ENCODE measurements at places on chromosomes 4 and X.

DNA sequence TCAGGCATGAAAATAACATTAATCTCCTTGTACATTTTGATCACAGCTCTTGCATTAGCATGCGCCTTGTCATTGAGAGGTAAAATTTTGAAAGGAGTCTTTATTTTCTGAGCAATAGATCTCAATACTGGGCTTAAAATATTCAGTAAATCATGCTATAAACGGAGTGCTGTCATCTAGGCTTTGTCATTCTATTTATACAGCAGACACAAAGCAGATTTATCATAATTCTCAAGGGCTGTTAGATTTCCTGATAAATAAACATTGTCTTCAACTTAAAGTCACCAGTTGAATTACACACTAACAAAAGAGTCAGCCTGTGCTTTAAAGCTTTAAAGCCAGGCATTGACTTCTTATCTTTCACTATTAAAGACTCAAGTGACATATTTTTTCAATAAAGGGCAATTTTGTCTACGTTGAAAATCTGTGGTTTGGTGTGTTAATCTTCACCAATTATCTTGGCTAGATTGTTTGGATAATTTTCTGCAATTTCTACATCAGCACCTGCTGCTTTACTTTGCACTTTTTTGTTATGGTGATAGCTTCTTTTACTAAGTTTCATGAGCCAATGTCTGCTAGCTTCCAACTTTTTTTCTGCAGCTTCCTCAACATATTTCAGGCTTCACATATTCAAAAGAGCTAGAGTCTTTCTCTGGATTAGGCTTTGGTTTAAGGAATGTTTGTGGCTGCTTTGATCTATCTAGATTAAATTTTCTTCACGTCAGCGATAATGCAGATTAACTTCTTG, 27.9 kb upstream of the UGT2B4 start:
- DNase-seq = no peak

DNA sequence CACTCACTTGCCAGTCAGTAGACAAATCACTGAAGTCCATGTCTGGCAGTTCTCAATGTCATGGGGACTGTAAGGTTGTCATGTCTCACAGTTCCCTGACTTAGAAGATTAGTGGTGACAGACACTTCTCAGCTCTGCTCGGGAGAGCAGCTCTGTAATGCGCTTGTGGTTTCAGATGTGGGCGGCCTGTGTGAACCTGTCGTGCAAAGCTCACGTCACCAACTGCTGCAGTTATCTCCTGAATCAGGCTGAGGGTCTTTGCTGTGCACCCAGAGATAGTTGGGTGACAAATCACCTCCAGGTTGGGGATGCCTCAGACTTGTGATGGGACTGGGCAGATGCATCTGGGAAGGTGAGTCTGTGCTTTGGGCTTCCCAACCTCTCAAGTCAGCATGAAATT, at the start of gene IL9R:
Gene IL9R (plus strand): TSS at position 261 of the 400 bp plus-strand sequence. CDS start 64 bp downstream, at position 325.
- DNase-seq = peak; percentile 26

DNA sequence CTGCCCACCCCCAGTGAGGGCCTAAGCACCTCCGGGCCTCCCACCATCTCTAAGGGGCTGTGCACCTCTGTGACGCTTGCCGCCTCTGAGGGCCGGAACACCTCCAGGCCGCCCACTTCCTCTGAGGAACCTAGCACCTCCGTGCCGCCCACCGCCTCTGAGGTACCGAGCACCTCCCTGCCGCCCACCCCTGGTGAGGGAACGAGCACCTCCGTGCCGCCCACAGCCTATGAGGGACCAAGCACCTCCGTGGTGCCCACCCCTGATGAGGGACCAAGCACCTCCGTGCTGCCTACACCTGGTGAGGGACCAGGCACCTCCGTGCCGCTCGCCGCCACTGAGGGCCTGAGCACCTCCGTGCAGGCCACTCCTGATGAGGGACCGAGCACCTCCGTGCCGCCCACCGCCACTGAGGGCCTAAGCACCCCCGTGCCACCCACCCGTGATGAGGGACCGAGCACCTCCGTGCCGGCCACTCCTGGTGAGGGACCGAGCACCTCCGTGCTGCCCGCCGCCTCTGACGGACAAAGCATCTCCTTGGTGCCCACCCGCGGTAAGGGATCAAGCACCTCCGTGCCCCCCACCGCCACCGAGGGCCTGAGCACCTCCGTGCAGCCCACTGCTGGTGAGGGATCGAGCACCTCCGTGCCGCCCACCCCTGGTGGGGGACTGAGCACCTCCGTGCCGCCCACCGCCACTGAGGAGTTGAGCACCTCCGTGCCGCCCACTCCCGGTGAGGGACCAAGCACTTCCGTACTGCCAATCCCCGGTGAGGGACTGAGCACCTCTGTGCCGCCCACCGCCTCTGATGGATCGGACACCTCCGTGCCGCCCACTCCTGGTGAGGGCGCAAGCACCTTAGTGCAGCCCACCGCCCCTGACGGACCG, 977 bp downstream of the MAGEE1 start:
- DNase-seq = peak; percentile 41

DNA sequence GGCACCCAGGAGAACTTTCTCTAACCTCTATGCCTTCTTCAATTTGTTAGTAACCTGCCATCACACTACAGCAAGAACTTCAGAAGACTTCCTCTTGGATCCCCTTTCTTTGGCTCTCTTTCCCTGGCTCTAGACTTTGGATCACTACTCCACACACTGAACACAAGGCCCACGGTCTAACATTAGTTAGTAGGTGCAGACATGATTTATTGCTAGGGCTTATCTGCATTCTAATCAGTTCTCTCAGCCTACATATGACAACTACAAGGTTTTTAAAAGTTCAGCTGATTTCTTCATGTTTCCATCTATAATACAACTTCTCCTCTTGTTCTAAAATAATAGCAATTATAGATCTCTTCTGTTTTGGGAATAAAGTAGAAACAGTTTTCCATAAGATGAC, 209.1 kb upstream of the ANXA10 start:
- no peak for DNase-seq

GRCh38 chr4:164096766-164097518, 602.5 kb downstream of the TMA16 start:
- DNase-seq = no peak

DNA sequence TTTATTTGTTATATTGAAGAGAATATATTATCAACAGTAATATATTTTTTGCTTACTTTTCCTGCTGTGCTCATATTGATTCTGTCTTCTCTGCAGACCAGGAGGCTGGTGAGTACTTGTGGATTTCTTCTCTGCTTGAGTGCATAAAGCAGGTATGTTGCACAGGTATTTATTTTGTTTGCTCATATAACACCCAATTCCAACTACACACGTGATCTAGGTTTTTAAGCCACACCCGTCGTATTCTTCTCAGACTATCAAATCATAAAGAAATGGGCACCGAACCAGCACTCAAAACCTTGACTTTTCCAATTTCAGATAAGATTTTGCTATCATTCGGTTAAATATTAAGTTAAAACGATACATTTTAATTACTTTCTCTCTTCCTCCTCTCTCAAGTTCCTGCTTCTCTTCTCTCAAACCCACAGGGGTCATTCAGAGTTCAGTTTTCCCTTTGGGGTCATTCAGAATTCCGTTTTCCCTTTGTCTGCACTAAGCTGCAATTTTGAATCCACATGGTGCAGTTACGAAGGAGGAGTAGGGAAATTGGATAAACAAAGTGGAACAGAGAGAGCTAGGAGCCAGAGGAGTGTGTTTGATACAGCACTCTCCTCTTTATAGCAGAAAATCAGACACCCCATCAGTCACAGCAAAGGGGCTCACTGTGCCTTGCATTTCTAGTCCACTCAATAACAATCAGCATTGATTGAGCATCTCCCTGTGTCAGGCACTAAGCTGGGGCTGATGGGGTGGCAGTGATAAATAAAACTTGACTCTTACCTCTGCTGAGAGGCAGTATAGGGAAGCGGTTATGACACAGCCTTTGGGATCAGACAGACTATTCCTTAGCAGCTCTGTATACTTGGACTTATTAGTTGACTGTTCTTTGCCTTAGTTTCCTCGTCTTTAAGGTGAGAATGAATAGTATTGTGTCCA, at the start of gene ADH1C:
Gene ADH1C (minus strand): TSS at position 145 of the 936 bp plus-strand sequence. CDS start 71 bp downstream, at position 74.
- DNase-seq = no peak

DNA sequence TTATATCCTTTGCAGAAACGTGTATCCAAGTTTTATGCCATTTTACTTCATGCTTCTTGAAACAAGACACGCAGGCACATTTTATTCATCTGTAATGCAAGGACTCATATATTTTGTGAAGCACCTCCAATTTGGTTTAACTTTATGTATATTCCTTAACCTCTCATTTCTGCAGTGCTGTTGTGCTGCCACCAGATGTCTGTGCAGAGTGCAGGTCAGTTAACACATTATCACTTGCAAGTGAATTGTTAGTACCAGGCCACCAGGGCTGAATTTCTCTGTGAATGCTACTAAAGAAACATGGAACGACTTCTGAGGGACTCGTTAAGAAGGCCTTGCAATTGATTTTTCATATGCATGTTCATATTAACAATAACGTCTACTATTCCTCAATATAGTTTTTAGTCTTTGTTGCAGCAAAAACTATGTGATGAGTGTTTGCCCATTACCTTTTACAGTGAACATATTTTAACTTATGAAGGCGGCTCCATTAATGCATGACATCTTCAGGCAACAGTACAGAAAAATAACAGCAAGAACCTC, 770.3 kb downstream of the NLGN4X start:
- DNase-seq = no peak

- DNase-seq = no peak
Measured at GRCh38 chr4:124710015-124710741, 2.4 kb downstream of the ANKRD50 start.

DNA sequence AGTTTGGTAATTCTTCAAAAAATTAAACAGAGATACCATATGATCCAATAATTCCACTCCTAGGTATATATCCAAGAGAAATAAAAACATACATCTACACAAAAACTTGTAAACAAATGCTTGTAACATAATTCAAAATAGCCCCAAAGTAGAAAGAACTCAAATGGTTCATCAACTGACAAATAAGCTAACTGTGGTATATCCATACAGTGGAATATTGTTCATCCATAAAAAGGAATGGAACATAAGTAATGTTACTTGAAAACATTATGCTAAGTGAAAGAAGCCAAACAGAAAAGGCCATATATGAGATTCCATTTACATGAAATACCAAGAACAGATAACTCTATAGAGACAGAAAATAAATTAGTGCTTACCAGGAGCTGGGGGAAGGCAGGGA, 13.4 kb downstream of the RBBP7 start:
- DNase-seq = no peak

GRCh38 chrX:5780821-5781220, 447.8 kb downstream of the NLGN4X start:
- DNase-seq = no peak

GRCh38 chrX:82589410-82589809, 918.7 kb upstream of the POU3F4 start:
- no peak for DNase-seq

GRCh38 chrX:41796577-41796976, 72.6 kb downstream of the GPR82 start:
- no peak for DNase-seq

DNA sequence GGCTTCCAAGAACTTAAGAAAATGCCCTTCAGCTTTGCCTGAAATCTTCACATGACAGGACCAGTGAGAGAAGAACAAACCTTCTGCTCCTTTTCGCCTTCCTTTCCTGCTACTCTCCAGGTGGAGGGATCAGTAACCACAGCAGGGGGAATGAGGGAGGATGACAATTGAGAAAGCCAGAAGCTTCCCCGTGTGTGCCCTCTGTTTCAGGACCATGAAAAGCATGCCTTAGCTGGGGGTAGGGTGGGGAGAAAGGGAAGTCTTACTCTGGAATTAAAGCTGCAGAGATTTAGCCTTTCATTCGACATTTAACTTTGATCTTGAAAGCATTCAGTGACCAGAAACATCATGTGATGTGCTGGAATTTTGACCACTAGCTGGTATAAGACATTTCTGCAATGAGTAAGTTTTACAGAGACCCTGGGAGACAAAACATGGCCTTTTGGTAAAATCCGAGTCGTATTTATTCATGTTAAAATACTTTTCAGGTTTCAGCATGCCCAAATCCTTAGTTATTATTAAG, 10.6 kb upstream of the PUDP start:
- DNase-seq = no peak

DNA sequence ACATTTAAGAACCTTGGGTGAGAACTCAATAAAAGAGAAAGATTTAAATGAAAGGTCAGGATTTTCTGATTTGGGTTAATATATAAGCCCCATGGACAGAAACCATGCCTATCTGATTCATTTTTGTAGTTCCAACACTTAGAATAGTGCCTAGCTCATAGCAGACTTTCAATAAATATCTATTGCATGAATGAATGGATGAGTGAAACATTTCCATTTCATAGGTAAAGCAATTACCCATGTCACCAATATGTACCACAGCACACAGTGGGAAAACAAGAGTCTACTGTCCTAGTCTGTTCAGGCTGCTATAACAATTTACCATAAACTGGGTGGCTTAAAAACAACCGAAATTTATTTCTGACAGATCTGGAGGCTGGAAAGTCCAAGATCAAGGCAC, 63.9 kb upstream of the PTPN13 start:
- no peak for DNase-seq

DNA sequence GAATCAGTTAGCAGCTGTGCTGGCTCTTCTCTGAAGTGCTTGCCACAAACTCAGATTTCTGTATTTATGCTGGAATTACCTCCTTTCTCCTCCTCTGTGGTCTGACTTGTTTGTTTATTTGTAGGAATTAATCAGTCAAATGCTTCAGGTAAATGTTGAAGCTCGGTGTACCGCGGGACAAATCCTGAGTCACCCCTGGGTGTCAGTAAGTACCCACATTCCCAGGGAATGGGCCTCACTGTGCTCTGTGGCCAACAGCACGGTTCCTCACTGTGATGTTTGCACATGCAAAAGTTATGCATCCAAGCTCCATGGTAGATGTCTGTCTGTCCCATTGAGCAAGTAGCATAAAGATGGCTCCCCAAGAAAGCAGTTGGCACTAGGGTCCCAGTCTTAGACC, 169.9 kb downstream of the DCLK2 start:
- DNase-seq = no peak

GRCh38 chr4:81632581-81633299, 161.0 kb upstream of the RASGEF1B start:
- no peak for DNase-seq

DNA sequence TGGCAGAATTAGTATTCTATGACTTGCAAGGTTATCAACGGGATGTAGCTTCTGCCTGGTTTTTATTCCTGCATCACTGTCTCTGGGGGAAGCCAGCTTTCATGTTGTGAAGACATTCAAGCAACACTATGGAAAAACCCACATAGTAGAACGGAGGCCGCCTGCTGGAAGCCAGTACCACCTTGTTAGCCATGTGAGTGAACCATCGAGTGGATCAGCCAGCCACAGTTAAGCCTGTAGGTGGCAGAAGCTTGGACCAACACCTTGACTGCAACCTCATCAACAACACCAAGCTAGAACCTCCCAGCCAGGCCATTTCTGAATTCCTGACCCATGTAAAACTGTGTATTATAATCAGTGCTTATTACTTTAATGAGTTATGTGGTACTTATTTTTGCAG, 538.2 kb downstream of the KCNIP4 start:
- no peak for DNase-seq

GRCh38 chrX:14832151-14832550, 40.7 kb downstream of the FANCB start:
- no peak for DNase-seq

- no peak for DNase-seq
Measured at GRCh38 chr4:84051639-84052038, 447.5 kb downstream of the NKX6-1 start.

- DNase-seq = no peak
Measured at GRCh38 chr4:38858097-38858420, 1.4 kb upstream of the TLR6 start.
